NCI-H82 (cell line): ENCODE measurements at places on chromosomes 16 and 17.

GRCh38 chr17:55785181-55785580 is 34.3 kb downstream of the PCTP start:
- no peak for DNase-seq

- DNase-seq = no peak
These were observed 467.7 kb downstream of the SOX9 start for GRCh38 chr17:72588561-72588960.

DNA sequence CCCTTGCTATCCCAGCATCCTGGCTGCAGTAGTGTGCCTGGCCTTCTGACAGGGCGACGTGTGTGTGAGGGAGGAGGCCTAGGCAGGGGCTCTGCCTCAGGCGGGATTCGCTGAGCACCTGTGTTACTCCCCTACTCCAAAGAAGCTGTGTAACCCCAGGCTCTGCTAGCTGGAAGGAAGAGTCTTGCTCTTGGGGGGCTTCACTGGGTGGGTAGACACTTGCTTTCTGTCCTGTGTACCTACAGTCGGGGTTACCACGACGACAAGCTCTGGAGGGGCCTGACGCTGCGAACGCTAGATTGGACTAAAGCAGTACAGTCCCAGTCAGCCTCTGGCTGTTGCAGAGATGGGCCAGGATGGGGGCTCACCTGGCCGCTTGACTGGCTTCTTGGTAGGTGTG is 9.5 kb downstream of the EXOC7 start:
- DNase-seq = no peak

- no peak for DNase-seq
These were observed 1.8 kb downstream of the PLLP start for GRCh38 chr16:57282510-57283213.

- no peak for DNase-seq
These were observed 214.0 kb upstream of the MPHOSPH6 start for GRCh38 chr16:82384017-82384416.

DNA sequence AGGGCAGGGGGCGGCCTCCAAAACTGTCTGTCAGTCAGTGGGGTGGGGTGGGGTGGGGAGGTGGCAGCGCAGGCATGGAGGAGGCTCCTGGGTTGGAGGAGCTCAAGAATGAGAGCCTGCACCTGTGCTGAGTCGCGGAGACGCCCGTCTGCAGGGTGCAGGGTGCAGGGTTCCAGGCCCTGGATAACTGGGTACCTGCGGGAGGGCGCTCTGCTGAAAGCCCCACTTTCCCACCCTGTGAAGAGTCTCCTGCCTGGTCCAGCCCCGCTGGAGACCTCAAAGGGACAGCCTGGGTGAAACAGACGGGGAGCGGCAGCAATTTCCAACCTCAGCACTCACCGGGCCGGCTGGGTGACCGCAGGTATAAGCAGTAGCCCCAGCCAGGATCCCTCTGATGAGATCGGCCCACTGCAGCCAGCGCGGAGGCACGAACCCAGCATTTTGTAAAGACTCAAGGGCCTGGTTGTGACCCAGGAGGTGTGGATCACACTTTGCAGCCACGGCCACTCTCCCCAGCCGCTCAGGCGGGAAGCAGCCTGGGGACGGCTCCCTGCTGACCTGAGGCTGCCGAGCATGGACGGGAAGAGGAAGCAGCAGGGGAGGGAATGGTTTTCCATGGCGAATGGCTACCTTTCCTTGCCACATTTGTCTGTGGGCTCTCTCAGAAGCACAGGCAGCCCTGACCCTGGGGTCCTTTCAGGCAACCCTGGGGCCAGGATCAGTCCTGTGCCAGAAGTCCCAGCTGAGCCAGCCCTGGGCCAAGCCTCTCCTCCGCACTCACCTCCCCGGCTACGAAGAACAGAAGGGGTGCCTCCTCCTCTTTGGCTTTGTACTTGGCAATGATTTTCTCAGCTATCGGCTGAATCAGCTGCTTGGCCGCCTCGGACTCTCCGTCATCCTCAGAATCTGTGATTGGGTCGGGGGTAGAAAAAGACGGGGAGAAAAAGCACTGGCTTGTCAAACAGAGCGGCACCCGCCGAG is 21.0 kb downstream of the MRM3 start:
- no peak for DNase-seq

GRCh38 chr17:164303-165235 is 16.9 kb downstream of the DOC2B start:
- peak; percentile 84 for DNase-seq

DNA sequence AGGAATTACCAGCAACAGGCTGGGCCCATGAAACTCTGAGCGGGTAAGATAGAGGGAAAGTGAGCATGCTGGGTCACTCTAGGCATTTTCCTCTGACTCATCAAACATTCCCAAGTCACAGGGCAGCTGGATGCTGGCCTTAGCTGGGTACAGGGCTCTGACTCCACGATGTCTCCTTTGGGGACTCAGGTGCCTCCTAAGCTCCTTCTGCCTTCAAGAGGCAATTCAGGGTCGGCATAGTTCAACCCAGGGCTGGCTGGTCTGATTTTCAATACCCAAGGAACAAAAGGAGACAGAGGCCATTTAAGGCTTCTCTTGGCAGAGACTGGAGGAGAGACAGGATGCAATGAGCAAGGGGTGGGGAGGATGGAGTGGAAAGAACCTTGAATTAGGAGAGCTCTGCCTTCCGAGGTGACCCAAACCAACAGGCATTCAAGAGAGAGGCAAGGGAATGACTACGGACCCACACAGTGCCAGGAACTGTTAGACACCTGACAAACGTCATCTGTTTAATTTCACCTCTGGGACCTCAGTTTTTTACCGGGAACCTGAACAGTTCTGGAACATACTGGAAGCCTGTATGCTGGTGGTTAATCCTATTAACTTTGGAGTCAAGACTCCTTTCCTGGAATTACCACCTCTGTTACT is 910 bp downstream of the WBP2 start:
- DNase-seq = peak; percentile 60

DNA sequence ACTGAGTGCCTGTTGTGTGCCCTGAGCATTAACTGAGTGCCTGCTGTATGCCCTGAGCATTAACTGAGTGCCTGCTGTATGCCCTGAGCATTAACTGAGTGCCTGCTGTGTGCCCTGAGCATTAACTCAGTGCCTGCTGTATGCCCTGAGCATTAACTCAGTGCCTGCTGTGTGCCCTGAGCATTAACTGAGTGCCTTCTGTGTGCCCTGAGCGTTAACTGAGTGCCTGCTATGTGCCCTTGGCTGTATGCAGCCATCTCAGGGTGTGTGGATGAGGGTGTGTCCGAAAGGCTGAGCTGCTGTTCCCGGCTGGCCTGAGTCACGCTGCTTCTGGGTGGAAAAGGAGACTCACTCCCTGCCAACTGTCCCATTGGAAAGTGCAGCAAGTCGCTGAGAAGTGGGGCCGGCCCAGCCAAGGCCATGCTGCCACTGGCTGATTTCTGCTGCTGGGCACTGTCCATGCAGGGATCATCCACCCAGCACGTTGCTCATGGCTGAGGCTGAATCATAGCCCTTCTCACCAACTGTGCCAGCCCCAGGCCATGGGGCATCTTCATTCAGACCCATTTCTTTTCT is 113.8 kb downstream of the OR1D5 start:
- DNase-seq = no peak

DNA sequence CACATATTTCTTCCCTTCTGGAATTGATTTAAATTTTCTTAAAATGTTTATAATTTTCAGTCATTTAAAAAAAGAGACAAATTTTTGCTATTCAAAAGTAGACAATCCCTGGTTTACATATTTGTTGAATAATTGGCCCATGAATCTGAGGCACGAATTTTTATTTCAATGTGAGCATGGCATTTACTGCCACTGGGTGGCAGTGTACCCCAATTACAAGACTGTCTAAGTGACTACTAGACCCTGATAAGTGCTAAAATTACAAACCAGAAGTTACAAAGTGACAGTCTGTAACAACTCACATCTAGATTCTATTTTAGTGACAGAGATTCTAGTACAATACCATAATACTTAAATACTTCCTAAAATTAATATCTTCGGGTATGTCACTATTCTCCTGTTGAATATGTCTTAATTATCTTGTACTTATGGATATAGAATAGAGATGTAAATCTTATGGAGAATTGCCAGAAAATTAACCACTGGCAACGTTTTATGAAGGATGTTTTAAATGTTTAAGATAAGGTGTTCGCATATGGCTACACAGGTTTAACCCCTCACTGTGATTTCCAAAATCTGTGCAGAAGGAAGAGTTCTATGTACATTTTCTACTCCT is 235.8 kb downstream of the MAP2K4 start:
- DNase-seq = peak; percentile 73

DNA sequence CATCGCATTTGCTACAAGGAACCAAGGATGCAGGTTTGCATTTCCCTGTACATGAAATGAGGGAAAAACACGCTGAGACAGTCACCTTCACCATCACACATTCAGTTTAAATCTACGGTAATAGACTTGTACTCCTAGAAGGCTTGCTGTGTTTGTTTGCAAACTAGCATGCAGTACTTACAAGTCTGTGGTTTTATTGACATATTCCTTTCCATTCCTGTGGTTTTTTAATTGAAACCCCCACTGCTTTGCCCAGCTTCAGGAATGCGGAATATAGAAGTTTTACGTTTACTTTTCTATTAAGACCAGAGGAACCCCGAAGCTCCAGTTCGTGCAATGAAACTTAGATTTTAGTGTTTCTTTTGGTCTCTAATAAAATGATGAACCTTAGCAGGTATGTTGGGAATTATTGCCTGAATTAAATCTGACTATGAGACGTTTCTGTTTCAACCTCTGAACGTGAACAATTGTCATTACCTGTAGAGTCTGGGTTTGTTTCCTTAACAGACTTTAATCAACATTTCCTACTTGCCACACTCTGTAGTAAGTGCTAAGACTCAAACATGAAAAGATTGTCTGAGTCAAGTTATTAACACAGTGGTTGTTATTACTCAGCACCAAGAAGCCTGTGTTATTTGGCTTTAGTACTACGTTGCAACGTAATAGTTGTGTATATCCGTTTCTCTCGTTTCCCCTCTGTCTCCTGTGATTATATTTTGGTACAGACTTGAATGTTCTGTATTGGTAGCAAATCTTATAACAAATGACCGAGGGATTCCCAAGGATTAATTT is 793.3 kb upstream of the GOT2 start:
- no peak for DNase-seq

- DNase-seq = no peak
These were observed 68.7 kb upstream of the IRX3 start for GRCh38 chr16:54355251-54355650.
